NCI-H2171 treated with DMSO at 0.1 percent for 48 hours (cell line): ENCODE measurements at places on chromosomes 13 and 19.

GRCh38 chr13:51840917-51841316, 4.1 kb downstream of the TMEM272 start:
- no peak for DNase-seq

- no peak for DNase-seq
Observed at GRCh38 chr13:31922724-31923123, 108.8 kb upstream of the FRY start.

- DNase-seq: no peak
Observed at GRCh38 chr13:77000475-77000874, 8.6 kb downstream of the CLN5 start.

- peak; percentile 12 for DNase-seq
Observed at GRCh38 chr19:37227996-37228395, 10.0 kb downstream of the ZNF383 start.

GRCh38 chr19:15644066-15644741, 3.5 kb downstream of the CYP4F3 start:
- DNase-seq: no peak
